ENCODE measurements at places on chromosomes 11 and 22.

DNA sequence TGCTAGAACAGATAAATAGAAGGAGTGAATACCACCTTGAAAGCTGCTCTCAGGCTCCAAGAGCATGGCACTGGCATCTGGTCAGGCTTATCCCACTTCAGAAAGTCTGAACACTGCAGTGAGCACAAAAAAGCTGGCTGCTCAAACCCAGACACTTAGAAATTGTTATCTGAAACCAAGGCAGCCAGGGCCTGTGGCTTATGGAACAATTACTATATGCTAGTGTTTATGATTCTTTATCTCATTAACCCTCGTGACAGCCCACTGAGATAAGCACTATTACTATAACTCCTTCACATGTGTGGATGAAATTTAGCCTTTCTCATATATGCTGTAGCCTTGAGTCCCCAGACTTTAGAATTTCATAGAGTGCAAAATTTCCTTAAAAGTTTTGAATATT, 400.2 kb downstream of the RAB38 start:
- DNase-seq: no peak

- peak; percentile 62 for DNase-seq
These were observed 1.2 kb upstream of the CASTOR1 start for GRCh38 chr22:30290342-30291057.

DNA sequence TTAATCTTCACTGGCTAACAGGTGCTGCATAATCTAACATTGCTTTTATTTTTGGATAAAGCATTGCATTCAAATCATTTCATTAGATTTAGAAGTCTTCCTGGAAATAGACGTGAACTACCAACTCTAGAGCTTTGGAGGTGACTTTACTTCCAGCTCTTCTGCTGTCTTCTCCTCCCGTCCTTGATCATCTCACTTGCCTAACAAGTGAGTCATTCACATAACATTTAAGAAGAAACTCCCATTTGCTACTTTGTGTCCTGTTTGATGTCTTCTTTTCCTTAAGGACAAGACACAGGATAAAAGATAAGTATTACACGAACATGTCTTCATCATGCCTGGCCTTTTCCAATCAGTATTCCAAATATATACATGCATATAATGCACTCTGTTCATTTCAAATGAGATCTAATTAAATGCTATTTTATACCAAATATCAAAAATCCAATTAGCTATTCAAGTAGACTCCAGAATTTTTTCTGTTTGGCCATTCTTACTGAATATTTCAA, 88.3 kb downstream of the BDNF start:
- no peak for DNase-seq

DNA sequence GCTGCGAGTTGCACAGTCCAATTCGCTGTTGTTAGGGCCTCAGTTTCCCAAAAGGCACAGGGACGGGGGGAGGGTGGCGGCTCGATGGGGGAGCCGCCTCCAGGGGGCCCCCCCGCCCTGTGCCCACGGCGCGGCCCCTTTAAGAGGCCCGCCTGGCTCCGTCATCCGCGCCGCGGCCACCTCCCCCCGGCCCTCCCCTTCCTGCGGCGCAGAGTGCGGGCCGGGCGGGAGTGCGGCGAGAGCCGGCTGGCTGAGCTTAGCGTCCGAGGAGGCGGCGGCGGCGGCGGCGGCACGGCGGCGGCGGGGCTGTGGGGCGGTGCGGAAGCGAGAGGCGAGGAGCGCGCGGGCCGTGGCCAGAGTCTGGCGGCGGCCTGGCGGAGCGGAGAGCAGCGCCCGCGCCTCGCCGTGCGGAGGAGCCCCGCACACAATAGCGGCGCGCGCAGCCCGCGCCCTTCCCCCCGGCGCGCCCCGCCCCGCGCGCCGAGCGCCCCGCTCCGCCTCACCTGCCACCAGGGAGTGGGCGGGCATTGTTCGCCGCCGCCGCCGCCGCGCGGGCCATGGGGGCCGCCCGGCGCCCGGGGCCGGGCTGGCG, at the start of gene BCR:
BCR (plus strand) TSS at position 209 of the 592 bp plus-strand sequence. CDS start 452 bp downstream, outside the sequence.
- DNase-seq: peak; percentile 75

DNA sequence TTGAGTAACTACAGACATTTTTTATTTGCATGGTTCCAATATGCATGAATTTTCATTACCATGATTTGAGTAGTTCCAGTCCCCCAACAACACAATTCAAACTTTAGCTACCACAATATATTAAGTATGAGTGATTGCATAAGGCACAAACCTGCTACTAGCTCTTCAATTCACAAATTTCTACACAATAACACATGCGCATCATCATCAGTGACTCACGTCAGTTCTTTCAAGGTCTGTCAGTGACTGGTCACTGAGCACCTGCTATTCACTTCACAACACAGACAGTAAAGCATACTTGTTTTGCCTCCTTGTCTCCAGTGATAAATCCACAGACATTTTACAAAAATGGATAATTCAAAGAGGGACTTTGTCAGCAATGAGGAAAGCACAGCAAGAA, 435.1 kb upstream of the CCDC90B start:
- no peak for DNase-seq

GRCh38 chr22:24433828-24434470, 6.5 kb downstream of the ADORA2A start:
- no peak for DNase-seq

- no peak for DNase-seq
These were observed 120.8 kb downstream of the NAT10 start for GRCh38 chr11:34226210-34226609.

DNA sequence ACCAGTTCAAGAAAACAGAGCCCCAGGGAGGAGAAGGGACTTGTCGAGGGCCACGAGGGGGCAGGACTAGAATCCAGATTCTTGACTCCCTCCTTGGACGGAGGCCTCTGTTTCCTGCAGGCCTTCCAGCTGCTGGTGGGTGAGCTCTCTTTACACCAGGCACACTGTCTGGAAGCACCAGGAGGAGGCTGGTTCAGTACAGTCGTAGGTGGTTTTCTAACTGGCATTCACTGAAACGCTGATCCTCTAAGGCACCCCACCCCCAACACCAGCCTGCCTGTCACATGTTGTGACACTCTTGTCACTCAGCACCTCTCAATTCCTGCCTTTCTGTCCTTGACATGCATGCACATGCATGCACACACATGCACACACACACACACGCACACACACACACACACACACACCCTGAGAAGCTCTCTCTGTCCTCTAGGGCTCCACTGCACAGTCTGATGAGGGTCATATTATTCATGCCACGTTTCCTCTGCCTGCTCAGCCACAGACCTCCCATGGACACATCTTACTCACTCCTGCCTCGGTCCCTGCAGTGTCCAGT, 751 bp downstream of the MS4A10 start:
- DNase-seq: no peak

GRCh38 chr11:11555208-11555607, 66.6 kb downstream of the GALNT18 start:
- DNase-seq: no peak

- DNase-seq: peak; percentile 37
These were observed 416.5 kb downstream of the GUCY1A2 start for GRCh38 chr11:106601684-106602297.

DNA sequence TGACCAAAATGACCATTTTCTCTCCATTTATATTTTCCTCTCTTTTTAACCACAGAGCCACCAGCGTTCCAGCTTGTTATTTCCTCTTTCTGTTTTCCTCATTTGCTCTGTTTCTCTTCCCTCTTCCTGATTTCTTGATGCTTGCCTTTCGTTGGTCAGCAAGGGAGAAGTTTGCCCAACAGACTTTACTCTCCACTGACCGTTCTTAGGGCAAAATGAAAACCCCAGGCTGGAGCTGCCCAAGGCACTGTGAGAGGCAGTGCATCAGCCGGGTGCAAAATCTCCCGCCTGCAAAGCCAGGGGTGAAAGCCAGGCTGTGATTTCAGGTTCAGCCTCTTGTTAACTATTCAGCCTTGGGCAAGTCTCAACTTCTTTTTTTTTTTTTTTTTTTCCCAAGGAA, 26.1 kb upstream of the APLP2 start:
- DNase-seq: no peak

DNA sequence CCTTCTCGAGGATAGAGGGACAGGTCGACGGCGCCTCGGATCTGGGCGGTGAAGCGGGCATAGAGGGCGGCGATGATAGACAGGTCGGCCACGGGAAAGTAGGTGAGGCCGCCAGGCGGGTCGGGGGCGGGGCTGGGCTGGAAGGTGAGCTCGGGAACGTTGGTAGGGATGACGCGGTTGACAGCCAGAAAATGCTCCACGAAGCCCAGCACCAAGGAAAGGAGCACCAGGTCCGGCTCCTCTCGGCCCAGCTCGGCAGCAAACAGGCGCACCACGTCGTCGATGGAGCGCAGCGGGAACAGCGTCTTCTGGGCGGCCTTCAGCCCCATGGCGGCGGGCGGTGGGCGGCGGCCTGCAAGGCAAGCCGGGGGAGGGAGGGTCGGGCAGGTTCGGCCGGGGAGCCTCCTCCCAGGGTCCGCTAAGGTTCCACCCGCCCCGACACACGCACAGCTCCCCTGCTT, 540 bp downstream of the MEN1 start:
- DNase-seq: peak; percentile 75

DNA sequence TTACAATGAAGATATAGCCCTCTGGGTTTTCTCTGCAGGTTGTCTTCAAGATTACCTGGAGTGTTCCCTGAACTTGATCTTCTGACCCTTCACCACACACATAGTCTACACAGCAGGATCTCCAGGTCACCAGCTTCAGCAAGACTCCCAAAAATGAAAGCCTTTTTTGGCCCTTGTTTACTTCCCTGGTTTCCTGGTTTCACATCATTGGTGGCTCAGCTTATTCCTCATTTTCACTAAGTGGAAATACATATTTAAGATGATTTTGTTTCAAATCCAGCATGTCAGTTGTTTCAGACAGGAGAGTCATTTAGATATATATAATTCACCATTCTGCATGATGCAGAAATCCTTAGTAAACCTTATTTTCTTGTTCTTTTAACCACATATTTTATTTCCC, 41.6 kb upstream of the MPEG1 start:
- no peak for DNase-seq

DNA sequence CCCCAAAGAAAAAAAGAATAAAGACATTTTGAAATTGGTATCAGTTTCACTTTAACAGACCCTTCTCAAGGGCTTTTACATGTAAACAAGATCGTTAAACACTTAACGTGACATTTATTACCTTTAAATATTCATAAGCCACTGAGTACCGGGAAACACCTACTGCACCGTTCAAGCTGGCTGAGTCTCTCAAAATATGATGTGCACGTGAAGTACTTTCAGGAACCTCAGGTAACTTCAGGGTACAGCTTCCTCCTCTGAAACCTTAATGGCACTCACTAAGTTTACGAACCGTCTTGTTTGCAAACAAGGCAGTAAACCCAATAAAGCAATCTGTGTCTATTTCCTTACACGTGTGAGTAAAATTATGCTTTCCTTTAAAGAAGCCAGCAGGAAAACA, 105.5 kb upstream of the TENM4 start:
- DNase-seq: no peak

- no peak for DNase-seq
These were observed 76.5 kb downstream of the SWAP70 start for GRCh38 chr11:9740202-9740883.

- no peak for DNase-seq
These were observed 12.5 kb upstream of the MICALL1 start for GRCh38 chr22:37893583-37893983.

- DNase-seq: no peak
These were observed 4.9 kb downstream of the CRY2 start for GRCh38 chr11:45852018-45852711.

GRCh38 chr11:40230821-40231220, 1228.6 kb downstream of the LRRC4C start:
- peak; percentile 7 for DNase-seq

DNA sequence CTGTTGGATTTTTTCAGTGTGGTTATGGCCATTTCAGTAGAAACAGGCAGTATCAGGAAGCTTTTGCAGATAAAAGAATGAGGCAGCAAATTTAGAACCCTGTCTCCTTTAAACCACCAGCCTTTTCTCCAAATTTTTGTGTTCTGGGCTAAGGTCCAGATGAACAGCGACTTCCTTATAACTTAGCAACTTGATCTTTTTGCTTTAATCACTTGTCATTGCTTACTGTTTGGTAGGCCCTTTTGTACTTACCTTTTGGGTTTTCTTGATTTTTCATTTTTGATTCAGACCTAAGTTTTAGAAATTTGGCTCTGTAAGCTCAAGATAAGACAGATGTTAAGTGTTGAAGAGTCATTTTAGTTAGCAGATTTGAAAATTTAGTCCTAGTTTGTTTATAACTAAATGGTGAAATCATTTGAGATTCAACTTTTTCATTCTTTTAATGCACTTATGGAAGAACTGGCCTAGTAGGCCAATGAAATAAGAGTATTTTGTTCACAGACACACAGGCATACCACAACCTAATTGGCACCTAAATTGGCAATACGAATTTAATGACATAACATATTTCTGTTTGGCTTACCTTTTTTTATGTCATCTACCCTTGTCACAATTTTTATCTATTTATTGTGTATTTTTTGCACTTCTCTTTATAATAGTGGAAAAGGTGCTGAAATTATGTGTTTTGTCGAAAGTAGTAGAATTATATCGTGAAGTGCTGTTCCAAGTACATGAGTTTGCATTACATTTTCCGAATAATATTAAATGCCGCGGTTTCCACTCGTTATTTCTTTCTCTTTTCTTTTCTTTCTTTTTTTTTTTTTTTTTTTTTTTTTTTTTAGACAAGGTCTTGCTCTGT, 2.1 kb downstream of the RTN3 start:
- no peak for DNase-seq

- DNase-seq: no peak
These were observed 13.1 kb downstream of the IFT27 start for GRCh38 chr22:36762687-36763260.

- no peak for DNase-seq
These were observed 15.2 kb downstream of the TMPRSS5 start for GRCh38 chr11:113690619-113691569.

GRCh38 chr11:41053894-41054293, 405.6 kb downstream of the LRRC4C start:
- DNase-seq: no peak
